ENCODE measurements at places on chromosomes 1 and 21.

DNA sequence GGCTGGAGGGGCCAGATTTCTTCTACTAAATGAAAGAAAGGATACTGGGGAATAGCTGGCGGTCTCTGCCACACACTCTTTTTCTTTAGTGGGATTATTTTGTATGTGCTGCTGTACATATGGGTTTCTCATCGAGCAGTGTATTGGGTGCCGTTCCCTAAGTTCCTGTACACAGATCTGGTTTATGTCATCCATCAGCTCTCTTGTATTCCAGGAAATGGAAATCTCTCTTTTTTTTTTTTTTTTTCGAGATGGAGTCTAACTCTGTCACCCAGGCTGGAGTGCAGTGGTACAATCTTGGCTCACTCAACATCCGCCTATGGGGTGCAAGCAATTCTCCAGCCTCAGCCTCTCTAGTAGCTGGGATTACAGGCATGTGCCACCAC lies 27.0 kb upstream of the NID1 start:
- no peak for DNase-seq

GRCh38 chr1:53134961-53135734 lies 7.3 kb downstream of the SLC1A7 start:
- DNase-seq: no peak

GRCh38 chr21:39637197-39637970 lies 24.6 kb downstream of the B3GALT5 start:
- no peak for DNase-seq

DNA sequence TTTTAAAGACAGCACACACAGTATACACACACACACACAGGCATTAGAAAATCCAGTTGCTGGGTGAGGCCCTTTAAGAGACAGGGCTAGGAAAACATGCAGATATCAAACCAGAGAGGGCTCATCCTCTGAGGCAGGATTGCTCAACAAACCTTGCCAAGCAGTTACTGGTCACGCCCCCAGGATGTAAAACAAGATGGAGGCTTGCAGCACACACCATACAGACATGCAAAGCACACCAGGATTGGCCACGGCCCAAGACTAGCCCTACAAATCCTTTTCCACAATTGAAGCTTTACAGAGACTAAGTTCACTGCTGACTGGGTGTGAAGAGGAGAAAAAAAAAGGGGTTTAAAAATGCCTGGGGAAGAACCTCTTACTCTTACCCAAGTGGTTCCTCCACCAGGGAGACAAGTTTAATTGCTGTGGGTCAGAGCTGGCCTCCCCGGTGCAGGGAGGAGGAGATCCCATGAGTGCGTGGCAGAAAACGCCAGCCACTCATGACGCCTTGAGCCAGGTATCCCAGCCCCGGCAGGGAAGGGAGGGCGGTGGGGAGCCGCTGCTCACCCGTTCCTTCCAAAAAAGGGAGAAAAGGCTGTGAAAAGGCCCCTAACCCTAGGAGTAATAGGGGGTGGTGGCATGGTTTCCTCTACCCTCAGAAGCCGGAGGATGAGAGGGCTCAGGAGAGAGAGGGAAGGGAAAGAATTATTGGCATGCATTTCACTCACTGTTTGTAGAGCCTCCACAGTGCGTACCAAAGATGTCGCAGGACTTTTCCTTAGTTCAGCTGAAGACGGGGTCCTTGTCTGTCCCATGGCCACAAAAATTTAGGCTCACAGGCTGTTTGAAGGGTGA lies 594.6 kb upstream of the ZP4 start:
- no peak for DNase-seq

DNA sequence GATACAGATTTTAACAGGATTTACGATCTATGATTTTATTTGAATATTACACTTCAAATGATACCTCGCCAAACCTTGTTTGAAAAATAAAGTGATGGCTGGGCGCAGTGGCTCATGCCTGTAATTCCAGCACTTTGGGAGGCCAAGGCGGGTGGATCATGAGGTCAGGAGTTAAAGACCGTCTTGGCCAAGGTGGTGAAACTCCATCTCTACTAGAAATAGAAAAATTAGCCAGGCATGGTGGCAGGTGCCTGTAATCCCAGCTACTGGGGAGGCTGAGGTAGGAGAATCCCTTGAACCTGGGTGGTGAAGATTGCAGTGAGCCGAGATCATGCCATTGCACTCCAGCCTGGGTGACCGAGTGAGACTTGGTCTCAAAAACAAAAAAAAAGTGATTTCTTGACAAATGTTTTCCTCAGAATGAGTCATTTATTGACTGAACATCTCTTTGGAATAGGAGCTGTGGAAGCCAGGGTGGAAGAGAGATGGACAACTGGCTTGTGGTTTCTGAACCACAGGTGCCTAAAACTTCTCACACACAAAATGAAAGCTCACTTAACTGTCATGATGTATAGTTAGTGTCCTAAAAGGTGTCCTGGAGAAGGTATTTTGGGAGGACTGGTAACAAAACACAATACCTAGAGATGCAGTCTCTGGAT lies 11.9 kb downstream of the PKNOX1 start:
- no peak for DNase-seq

- no peak for DNase-seq
These were observed 234.7 kb downstream of the SETD4 start for GRCh38 chr21:35825370-35826353.

GRCh38 chr1:77825131-77825709 lies 45.8 kb downstream of the MIGA1 start:
- peak; percentile 41 for DNase-seq

GRCh38 chr1:233675446-233675845 lies 61.5 kb downstream of the KCNK1 start:
- DNase-seq: no peak

GRCh38 chr1:230899841-230900251 lies 31.5 kb upstream of the C1orf198 start:
- DNase-seq: no peak

GRCh38 chr1:183604815-183605214 lies 14.6 kb upstream of the NCF2 start:
- no peak for DNase-seq

- peak; percentile 27 for DNase-seq
These were observed at the start of gene NBPF3 for GRCh38 chr1:21439721-21440629. Gene NBPF3, plus strand, starts transcription at chr1:21440137. Its CDS starts 4,950 bp downstream, at chr1:21445087.

- DNase-seq: no peak
These were observed 329.0 kb upstream of the ESRRG start for GRCh38 chr1:217052196-217052595.
